ENCODE measurements at places on chromosomes 11 and 22.

DNA sequence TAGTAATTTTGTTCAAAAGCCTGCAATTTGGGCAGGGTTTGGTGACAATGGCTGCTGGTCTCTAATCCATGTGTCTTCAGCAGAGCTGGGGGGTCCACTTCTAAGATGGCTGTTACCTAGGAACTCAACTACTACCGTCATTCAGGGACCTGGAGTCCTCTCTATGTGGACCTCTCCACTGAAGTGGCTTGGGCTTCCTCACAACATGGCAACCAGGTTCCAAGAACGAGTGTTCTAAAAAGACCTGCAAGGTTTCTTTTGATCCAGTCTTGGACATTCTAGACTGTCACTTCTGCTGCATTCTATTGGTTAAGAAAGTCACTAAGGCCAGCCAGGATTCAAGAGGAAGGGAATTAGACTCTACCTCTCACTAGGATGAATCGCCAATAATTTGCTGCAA is 387.0 kb downstream of the NXPE2 start:
- DNase-seq = no peak

DNA sequence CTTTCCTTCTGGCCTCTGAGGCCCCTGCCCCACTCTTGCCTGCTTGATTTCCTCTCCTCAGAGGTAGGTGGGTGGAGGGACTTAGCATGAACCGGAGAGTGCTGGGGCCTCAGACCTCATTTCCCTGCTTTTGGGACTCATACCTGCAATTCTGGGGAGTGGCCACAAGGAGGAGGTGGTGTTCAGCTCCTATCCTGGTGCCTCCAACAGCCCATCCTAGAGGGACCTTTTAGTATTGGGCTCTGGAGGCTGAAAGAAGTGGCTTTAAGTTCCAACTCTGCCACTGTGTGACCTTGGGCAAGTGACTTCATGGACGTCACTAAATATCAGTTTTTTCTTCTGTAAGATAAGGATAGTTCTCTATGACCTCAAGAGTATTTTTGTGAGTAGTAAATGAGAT is 98.6 kb downstream of the KIAA1671 start:
- peak; percentile 45 for DNase-seq

GRCh38 chr11:74204701-74205100 is 33.6 kb downstream of the PPME1 start:
- DNase-seq = no peak

DNA sequence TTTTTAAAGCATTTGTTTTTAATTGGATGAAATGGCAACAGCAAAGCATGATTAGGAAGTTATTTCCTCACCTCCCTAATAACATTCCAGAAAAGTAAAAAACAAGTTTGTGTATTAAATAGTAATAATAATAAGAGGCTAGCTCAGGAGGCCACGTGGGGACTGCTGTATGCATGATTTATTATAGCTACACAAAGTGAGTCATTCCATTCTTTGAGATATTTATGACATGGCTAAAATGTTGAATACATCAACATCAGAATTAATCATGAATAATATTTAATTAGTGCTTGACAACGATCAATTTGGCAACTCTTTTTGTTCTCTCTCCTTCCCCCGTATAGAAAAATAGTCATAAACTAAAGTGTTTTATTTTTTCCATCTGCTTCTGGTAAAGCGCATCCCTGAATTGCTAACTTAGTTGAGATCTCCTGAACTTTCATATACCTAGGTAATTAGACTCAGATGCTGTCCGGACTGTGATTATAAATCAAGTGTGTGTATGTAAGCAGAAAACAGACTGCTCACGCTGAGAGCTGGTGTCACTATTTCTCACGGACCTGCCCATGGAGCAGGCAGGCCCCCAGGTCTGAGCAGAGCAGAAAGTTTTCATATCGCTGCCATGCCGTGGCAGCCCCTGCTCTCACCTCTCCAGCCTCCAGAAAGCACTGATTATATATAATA is 125.7 kb downstream of the WT1 start:
- DNase-seq = no peak

Measured in activated T-cell treated with anti-CD3 and anti-CD28 coated beads, Interleukin-2, amount 50 U/mL, for 48 hours (primary cell).